Cardiac fibroblast (primary cell): ENCODE measurements at places on chromosomes 16 and 17.

- no peak for DNase-seq
Measured at GRCh38 chr16:47886631-47887415, 269.0 kb downstream of the ABCC12 start.

- DNase-seq = no peak
Measured at GRCh38 chr17:73724341-73724740, 80.1 kb upstream of the SDK2 start.

DNA sequence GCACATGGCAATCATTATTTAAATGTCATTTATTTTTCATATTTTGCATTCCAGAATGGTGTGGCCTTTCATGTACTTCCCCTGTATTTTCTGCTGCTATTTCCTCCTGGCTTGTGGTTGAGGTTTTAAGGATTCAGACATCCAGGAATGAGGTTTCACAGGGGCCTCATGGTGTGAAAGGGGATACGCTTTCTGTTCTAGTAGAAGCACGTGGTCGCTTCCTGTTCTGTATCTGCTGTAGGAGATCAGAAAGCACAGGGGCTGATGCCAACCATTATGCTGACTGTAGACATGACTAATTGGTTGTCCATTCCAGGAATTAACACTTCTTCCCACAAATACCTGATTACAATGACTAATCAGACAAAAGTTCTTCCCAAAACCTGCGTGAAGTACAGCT, 405.9 kb downstream of the SHISA9 start:
- DNase-seq = no peak

DNA sequence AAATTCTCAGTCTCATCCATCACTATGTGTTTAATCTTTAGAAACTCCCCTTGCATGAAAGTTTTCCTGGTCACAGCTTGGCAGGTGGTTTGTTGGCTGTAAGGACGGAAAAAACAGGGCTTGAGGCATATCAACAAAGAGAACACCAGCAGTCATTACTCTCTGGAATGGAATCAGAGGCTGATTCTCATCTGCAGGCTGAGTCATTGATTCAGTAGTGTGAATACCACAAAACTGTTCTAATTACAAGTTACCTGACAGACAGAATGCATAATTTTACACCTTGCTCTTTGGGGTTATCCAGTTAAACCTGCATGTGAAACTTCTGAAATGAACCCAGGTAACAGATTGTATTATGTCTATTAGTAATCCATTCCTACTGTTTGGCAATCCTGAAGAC, 11.5 kb upstream of the SLFN12L start:
- DNase-seq = no peak

DNA sequence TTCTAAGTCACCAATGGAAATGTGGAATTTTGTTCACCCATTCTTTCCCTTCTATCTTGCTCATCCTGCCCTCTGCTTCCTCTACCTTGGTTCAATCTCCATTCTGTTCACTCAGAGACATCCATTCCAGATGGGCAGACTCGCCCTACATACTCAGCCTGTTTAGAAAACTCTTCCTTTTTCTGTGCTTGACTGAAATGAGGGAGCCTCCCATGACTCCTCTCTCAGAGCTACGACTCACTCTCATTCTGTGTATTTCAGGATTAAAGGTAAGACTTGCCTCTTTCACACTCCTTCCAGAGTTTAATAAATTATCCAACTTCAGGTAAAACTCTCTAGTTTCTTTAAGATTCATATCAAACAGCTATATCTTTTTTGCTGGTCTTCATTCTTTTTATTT, 182.8 kb downstream of the HS3ST3A1 start:
- DNase-seq = no peak

DNA sequence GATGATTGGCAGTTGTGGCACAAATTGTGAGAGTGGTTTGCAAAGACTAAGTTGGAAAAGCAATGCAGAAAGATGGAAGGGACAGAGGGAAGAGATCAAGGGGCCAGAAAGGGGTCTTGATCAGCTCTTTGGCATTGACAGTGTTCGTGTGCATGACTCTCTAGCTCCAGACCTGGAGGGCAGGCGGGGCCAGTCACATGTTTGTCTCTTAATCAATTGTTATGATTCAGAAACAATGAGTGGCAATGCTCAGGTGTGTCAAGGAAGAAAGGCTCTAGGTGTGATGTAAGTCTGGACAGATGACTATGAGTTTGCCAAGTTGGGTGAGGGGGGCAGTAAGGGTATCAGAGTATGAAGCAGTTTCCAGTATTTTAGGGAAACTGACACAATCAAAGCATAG, 32.1 kb downstream of the WSB1 start:
- DNase-seq = no peak
